Activated CD8-positive, alpha-beta T cell treated with anti-CD3 and anti-CD28 coated beads for 36 hours (primary cell): ENCODE measurements at places on chromosomes 2 and 18.

- no peak for DNase-seq
Measured at GRCh38 chr2:190603374-190603773, 45.5 kb upstream of the NAB1 start.

DNA sequence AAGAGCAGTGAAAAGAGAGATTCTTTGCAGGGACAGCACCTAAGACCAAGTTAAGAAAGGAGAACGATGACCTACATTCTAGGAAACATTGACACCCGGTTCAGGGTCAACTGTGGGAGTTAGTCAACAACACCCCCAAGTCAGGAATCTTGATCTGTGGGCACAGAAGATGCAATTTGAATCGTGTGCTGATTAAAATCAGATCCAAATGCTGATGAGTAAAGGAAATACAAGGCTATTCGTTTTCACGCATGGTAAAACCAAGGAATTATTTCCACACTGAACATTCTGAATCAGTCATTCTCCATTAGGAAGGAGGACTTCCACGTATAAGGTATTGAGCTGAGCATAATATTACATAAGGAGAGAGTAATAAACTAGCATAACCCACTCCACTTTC, 124.2 kb downstream of the COPS8 start:
- DNase-seq = no peak

GRCh38 chr2:170573671-170574070, 141.5 kb upstream of the SP5 start:
- no peak for DNase-seq

GRCh38 chr2:76711490-76711889, 810.7 kb downstream of the LRRTM4 start:
- no peak for DNase-seq

- no peak for DNase-seq
Measured at GRCh38 chr2:74779587-74780135, 54.3 kb upstream of the HK2 start.

DNA sequence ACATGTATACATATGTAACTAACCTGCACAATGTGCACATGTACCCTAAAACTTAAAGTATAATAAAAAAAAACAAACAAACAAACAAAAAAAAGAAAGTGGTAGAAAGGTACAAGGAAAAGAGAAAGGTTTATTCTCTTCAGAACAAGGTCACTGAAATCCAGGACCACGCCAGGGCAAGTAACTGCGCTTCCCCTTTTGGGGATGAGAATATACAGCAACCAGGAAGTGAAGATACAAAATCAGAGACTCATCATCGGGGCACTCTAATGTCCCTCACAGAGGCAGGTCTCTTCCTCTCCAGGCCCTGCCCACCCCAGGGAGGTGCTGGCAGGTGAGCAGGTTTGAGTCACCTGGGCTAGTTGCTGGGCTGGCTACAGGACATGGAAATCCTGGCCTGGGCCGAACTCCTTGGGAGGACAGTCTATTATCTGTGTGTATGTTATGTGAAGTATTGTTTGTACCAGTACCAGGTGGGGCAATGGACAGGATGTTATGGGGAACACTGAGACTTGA, 100.4 kb upstream of the GPR45 start:
- no peak for DNase-seq

- DNase-seq = no peak
Measured at GRCh38 chr2:173831312-173832229, 133.6 kb downstream of the SP3 start.
